Activated gamma-delta T cell treated with anti-CD3 and anti-CD28 coated beads, Interleukin-2, amount 50 U/mL, for 16 hours (primary cell): ENCODE measurements at places on chromosomes 12 and 14.
A peak's percentile ranks its signal among the peaks of the same experiment; 100 is the strongest.

DNA sequence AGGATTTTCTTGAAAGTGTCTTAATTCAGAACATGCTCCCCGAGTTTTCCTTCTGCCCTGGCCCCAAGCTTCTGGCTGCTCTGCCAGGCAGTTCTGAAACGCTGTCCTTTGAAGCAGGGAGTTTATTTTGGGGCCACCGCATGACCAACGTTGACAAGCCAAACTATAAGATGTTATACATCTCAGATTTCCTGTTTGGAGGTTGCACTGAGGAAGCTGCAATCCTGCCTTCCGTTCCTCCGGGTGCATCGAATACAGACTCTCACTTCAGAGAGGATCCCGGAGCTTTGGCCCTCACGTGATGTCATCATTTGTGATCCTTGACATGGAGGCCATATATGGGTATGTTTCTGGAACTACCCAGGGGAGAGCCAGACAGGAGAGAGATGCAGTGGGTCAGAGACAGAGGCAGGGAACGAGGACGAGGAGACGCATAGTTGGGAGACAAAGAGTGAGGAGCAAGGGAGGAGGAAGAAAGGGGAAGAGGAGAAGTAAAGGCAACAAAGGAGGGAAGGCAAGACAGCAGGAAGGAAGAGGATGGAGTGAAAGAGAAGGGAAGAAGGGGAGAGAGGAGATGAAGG lies at the start of gene ASB2:
TSS of gene ASB2 (minus strand) at position 94 of the 581 bp plus-strand sequence. CDS start 12,031 bp downstream, outside the sequence.
- DNase-seq = no peak

GRCh38 chr12:63841571-63841970 lies 2.9 kb upstream of the SRGAP1 start:
- no peak for DNase-seq

GRCh38 chr12:87756721-87757120 lies 272.5 kb downstream of the C12orf50 start:
- no peak for DNase-seq

DNA sequence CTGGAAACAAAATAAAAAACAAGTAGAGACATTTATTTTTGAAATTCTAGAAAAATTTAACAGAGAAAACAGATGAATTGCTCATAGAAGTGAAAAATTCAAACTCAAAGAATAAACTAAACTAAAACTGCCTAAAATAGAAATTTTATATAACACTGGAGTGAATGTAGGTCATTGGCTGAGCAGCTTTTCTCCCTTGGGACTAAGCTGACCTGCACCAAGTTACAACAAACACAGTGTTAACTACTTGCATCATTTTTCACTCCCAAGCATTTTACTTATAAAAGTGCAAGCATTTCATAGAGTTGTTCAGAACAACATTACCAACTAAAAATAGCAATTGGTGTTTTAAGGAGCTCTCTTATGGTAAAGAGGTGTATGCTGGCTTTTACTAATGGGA lies 298.1 kb downstream of the MED13L start:
- no peak for DNase-seq

DNA sequence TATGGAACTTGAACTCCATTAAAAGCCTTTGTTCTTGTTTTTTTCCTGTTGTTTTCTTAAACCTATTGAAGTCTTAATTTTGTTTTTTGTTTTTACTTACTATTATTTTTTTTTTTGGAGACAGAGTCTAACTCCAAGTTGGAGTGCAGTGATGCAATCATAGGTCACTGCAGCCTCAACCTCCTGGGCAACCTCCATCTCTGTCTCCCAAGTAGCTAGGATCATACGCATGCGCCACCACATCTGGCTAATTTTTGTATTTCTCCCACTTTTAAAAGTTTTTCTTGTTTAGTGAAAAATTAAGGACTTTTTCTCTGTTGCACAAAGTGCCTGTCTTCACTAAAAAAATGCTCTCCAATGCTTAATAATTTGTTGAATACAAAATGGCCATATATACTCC lies 76.2 kb downstream of the SCN8A start:
- DNase-seq = no peak

DNA sequence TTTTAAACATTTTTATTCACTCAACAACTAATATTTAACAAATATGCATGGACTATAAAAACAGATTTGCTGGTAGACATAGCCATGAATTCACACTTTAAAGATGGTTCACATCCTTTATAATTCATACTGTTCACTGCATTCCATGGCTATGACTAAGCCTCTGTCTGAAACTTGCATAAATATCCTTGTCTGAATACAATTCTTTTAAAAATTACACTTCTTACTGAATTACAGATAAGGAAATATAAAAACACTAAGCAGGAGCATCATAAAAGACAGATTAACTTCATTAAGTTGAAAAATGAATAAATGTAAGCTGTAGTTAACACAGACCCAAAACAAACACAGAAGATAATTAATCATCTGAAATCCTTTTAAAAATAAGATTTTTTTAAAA lies 53.8 kb downstream of the GXYLT1 start:
- no peak for DNase-seq

- DNase-seq = no peak
Observed at GRCh38 chr12:128910629-128911028, 57.4 kb downstream of the GLT1D1 start.

DNA sequence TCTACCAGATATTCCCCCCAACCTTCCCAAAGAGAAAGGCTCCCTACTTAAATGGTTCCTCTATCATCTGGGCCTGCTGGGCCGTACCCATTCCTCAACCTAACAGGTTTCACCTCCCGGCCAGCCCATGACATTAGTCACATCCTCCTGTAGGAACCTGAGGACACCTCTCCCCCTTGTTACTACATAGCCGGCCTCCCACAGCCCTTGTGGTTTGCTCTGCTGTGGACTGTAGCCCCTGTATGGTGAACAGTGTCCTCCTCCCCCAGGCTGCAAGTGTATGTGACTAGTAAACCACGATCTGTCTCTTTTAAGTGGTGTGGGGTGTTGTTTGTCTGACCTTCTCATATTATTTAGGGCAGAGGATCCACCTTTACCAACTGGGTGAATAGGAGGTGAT lies 371.7 kb downstream of the RGS6 start:
- DNase-seq = no peak

DNA sequence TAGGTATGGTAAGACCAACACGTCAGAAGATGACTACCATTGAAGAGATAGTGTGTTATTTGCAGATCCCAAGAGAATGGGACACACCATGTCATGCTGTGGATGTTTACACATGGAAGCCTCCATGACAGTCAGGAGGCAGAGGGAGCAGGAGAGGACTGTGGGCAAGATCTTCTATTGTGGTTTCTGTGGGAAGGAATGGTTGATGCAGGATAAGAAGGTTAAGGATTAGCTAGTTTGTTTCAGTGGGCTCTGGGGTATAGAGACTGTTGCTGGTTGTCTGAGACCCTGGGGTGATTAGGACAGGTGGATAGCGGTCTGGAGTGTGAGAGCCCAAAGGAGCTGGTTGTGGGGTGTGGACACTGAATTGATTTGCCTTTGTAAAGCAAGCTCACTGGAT lies 23.3 kb downstream of the TAS2R7 start:
- no peak for DNase-seq

- peak; percentile 12 for DNase-seq
Observed at GRCh38 chr14:69615496-69616407, 4.4 kb downstream of the SUSD6 start.

GRCh38 chr12:43277651-43278540 lies 274.1 kb downstream of the ADAMTS20 start:
- DNase-seq = no peak

GRCh38 chr12:102539651-102540553 lies 59.5 kb upstream of the IGF1 start:
- no peak for DNase-seq

DNA sequence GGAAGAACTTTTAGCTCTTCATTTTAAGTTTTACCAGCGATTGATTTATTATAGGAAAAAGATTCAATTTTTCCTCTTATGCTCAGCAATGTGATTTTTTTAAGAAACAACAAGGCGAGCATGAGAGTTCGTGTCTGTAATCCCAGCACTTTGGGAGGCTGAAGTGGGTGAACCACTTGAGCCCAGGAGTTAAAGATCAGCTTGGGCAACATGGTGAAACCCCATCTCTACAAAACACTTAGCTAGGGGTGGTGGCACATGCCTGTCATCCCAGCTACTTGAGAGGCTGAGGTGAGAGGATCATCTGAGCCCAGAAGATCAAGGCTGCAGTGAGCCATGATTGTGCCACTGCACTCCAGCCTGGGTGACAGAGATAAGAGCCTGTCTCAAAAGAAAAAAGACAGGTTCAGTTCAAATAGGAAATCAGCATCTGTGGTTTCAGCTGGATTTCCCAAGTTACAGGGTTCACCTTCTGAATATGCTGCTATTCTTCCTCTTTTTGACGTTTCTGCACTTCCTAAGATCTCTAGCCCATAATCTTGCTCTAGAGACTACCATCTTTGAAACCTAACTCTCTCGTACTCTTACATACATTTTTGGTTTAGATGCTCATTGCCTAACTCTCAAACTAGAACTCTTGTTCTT lies 274.7 kb downstream of the SEC23A start:
- no peak for DNase-seq

- DNase-seq = no peak
Observed at GRCh38 chr14:105864116-105864515, 337.7 kb downstream of the TMEM121 start.

DNA sequence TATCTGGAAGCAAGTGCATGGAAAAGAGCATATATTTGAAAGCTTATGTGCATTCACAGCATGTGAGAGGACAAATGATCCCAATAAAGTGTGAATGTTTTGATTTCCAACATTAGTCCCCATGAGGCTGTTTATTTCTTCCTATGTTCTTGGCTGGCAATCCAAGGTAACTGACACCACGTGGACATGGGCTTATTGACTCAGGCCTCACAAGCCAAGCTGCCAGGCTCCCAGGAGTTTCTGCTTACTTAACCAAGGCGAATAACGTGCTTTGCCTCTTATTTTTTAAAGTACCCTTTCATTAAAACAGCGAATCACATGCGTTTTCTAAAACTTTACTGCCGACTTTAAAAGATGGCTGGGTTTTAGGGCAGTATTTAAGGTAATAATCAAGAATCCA lies 441.7 kb downstream of the FUT8 start:
- DNase-seq = no peak

GRCh38 chr12:55797068-55797467 lies 20.5 kb downstream of the SARNP start:
- no peak for DNase-seq

DNA sequence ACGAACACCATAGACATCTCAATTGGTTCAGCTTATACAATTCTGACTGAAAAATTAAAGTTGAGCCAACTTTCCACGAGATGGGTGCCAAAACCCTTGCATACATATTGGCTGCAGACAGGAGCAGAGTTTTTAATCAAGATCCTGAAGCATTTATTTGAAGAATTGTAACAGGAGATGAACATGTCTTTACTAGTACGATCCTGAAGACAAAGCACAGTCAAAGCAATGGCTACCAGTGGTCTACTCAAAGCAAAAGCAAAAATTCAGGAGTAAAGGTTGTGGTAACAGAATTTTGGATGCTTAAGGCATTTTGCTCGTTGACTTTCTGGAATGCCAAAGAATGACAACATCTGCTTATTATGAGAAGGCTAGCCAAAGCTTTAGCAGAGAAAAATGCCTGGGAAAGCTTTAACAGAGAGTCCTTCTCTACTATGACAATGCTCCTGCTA lies 20.7 kb downstream of the ZDHHC17 start:
- no peak for DNase-seq

DNA sequence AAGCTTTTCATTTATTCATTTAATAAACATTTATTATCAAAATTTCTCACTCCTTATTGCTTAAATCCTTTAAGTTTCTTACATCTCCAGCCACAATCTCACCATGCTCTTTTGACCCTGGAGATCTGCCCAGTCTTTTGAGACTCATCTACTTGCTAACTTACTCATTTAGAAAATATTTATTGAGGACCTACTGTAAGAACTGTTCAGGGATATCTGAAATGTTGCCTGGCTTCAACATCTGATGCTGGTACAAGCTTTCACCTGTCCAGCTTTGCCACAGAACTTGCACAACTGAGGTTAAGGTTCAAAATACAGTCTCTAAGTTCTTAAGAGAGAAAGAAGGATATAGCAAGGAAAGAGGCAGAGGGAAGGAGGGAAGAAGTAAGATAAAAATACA lies 17.5 kb upstream of the GXYLT1 start:
- no peak for DNase-seq

DNA sequence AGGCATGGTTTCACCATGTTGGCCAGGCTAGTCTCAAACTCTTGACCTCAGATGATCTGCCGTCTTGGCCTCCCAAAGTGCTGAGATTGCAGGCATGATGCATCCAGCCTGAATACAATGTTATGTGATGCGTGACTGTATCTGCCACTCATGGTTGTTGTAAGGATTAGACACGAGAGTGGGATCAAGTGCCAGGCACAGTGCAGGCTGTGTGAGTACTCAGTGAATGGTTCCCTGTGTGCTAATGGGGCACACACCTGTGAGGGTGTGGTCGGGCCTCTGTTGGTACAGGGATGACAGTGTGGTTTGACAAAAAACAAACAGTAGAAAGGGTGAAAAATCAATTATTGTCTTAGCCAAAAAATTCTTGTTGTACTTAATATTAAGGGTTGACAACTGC lies 61.8 kb downstream of the TECPR2 start:
- DNase-seq = no peak

DNA sequence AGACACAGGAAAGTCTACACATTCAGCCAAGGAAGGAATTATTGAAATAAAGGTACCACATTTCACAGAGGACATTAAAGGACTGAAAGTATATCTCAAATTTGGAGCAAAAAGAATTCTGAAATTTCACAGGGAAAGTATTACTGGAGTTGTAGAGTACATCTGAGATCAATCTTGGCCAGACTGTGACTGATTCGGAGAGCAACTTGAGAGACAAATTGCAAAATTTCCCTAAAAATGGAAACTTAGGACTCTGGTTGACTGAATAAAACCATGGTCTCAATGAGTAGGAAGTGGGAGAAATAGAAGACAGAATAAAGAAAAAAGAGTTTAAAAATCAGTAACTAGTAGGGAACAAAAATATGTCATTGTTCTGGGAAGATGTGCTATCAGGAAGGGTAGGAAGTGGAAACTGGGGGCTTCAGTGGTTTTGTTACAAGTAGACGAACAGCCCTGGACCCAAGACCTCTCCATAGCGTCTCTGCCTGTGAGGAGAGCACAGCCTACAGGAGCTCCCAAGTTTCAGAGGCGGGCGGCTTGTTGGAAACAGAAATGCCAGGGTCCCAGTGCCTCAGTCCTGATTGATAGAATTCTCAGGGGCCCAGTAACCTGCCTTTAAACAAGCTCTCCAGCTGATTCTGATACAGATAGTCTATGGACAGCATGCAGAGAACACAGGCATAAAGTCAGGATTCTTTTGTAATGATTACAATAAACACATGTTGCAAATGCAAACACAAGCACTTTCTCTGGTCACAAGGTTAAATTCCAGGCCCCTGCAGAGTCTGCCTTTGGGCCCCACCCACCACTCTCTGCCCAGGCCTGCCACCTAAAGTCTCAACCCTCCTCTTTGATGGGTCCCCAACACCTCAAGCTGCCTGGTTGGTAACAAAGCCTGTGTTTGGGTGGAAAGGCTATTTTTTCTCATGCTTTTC lies 63.1 kb downstream of the BBS10 start:
- no peak for DNase-seq
